ENCODE measurements at places on chromosomes 3 and 15.
A peak's percentile ranks its signal among the peaks of the same experiment; 100 is the strongest.

- DNase-seq = no peak
Observed at GRCh38 chr15:36133742-36134141, 445.7 kb upstream of the CDIN1 start.

DNA sequence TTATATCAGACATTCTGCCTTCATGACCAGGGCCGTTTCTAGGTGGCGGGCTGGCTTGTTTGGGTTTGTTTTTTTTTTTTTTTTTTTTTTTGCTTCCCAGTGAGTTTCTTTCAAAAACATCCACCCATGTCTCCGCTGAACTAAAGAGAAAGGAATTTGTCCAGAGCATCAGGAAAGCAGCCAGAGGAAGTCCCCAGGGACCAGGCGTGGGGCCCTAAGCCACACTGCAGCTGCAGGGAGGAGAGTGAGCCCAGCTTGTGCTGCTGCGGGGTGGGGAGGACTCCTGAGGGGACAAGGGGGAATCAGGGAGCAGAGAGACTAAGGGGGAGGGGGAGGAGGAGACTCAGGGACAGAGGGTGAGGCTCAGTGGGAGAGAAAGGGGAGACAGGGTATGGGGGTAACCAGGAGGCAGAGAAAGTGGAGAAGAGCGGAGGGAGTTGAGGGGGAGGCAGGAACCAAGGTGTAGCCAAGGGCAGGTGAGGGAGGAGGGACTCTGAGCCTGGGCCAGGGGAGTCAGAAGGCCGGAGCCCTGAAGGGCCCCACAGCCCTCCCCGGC, 49.5 kb downstream of the CYP11A1 start:
- no peak for DNase-seq

GRCh38 chr3:72346526-72346926, 501.7 kb downstream of the SHQ1 start:
- DNase-seq = no peak

GRCh38 chr3:57556459-57557084, 498 bp downstream of the PDE12 start:
- DNase-seq = peak; percentile 43

DNA sequence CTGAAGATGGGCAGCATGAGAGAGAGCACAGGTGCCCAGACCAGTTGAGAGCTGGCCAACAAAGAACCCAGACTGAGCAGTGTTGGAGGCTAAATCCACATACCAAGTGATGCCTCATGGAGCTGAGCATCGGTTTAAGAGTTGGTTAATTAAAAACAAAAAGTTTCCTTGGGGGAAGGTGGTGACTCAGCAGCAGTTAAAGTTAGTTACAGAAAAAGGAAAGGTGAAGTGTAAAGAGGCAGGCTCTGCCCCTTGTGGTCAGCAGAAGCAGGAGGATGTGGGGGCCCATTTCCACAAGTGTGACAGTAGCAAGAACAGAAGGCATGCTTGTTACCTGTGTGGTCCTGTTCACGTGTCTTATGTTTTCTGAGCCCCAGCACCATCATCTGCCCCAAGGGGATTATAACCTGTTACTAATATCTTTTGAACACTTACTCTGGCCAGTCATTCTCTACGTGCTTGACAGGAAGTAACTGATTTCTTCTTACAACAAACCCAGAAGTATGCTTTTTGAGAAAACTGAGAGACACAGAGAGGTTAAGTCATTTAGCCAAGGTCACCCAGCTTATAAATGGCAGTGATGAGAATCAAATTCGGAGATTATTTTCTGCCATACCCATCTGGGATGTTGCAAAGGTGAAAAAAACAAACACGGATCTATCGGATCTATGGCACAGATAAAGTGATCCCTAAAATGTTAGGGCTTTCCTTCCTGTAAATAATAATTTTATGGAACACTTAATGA, 91.0 kb downstream of the EPHB1 start:
- no peak for DNase-seq

GRCh38 chr15:22968366-22968765, 11.8 kb downstream of the CYFIP1 start:
- DNase-seq = peak; percentile 78

GRCh38 chr3:53731934-53732624, 114.1 kb downstream of the CHDH start:
- DNase-seq = no peak

GRCh38 chr3:64053117-64053516, 29.8 kb upstream of the PSMD6 start:
- DNase-seq = no peak

DNA sequence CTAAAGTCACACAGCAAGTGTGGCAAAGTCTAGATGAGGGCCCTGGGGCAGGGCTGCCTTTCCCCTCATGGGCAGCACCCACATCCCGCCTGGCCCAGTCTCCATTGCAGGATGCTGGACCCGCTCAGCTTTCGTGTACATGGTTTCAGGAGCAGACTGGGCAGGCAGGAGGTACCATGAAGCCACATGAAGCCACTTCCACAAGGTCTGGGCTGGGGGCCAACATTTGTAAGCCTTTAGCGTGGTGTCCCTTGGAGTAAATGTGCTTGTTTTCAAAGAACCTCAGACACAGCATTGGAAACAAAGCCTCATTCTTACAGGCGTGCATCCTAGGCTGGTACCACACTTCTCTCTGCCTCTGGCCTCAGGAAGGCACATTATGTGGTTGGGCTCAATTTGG, 34.5 kb downstream of the UMPS start:
- no peak for DNase-seq

- no peak for DNase-seq
Observed at GRCh38 chr15:88035381-88035780, 221.2 kb downstream of the NTRK3 start.

DNA sequence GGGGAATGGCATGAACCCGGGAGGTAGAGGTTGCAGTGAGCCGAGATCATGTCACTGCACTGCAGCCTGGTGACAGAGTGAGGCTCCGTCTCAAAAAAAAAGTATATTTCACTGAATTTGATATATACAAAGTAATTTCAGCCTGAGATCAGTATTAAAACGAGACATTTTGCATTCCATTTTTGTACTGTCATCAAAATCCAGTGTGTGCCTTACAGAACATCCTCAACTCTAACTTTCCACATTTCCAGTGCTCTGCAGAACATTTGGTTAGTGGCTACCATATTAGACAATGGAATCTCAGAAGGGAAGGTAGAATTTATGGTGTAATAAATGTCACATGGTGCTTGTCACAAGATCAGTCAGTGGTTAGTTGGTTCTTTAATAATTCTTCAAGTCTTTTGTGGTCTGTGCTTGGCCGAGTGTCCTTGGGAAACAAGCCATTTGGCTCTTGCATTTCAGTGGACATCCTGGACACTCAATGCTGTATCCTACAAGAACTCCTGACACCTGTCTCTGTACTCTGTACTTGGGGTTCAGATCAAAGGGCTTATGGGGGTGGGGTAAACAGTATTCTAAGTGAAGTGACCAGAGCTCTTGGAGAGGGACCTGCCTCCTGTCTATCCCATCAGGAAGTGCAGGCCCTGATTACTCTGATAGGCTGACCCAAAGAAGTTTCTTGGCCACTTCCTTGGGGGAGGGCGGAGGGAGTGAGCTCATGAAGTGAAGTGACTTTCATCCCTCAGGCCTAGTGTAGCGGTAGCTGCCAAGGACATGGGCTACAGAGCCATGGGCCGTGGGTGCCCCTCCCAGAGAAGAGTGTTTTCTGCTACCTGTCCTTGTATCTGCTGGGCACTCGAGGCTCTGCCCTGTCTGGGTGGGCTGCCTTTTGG, 3.7 kb downstream of the ACVR2B start:
- DNase-seq = no peak

GRCh38 chr15:56202701-56203100, 41.0 kb downstream of the RFX7 start:
- no peak for DNase-seq

DNA sequence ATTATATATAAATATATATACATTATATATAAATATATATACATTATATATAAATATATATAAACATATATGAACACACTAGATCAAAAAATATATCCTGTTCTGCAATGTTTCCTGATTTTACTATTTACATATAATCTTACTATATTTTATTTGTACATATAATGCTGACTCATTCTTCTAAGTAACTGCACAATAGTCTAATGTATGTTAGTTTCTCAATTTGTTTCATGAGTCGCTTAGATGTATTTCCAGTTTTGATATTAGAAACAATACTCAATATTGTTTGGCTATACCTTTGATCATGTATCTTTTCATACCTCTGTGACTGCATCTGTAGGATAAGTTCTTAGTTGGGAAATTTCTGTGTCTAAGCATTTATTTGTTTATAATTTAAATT, 669.9 kb upstream of the CCDC54 start:
- no peak for DNase-seq

Data from RKO (cell line).